Activated T-helper 2 cell treated with anti-CD3 and anti-CD28 coated beads, Interferon-gamma antibody, Interleukin-2, Interleukin-4, amounts not matched to agents 10 μg/mL and 5 μg/mL and 100 μg/mL, durations not matched to agents 14 hours and 24 hours and 36 hours (primary cell): ENCODE measurements at places on chromosomes 3 and 15. TPM values are rescaled to one million over a fixed set of nuclear protein-coding genes. Genes with fewer than 3 reads are reported as not detected.
A peak's percentile ranks its signal among the peaks of the same experiment; 100 is the strongest.

DNA sequence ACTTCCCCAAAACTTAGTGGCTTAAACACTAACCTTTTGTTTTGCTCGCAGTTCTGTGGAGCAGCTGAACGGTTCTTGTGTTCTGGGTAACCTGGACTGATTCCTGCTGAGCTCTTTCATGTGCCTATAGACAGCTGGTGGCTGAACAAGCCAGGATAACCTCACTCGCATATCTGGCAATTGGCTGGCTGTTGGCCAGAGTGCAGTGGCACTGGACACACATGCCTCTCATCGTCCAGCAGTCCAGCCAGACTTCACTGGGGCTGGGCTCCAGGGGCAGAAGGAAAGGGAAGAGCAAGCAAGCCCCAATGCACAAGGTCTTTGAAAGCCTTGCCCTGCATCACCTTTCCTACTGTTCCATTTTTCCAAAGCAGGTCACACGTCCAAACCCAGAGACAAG is 53.6 kb upstream of the GATA2 start:
- DNase-seq: no peak
- no peaks in the 10 kb centered on the region for H3K4me1 ChIP-seq
- no peak overlapping the region for H3K27ac ChIP-seq
- H3K4me3 ChIP-seq: no peak overlapping the region
- H3K36me3 ChIP-seq: no peaks in the 10 kb centered on the region

DNA sequence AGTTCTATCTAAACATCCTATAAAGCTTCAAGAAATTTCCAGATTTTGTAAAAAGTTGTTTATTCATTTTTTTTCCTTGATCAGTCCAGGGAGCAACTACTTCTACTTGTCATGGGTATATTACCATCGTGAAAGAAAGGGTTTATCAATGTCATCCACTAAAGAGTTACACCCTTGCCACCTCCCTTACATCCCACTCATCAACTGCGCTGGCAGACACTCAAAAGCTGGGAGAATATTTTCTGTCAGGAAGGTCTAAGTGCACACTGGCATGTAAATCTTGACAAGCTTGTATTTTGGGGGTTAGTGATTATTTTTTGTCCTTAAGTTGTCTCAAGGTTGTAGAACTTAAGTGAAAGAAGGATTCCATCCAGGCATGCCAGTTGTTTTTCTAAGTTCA is 188.3 kb upstream of the ARL6 start:
- H3K27me3 ChIP-seq: no peaks in the 10 kb centered on the region
- H3K27ac ChIP-seq: no peak overlapping the region
- no peaks in the 10 kb centered on the region for H3K36me3 ChIP-seq
- H3K4me1 ChIP-seq: no peaks in the 10 kb centered on the region
- DNase-seq: no peak

DNA sequence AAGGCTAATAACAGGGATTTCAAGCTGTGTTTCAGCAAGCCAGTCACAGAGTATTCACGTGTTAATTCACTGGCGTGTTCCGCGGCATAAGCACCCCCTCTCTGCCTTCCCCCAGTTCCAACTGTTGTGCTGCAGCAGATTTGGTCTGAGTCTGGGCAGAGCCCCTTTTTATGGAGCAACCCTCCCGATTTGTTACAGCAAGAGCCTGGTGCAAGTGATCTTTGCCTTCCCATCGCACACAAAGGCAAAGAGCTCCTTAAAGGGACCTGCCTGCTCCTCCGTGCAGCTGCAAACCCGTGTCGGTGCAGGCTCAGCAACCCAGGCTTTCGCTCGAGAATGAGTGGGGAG is 170.5 kb downstream of the KCNAB1 start:
- H3K27me3 ChIP-seq: peaks cover 53% of the 10 kb centered on the region
- no peak overlapping the region for H3K4me3 ChIP-seq
- H3K4me1 ChIP-seq: peaks cover 2% of the 10 kb centered on the region
- DNase-seq: no peak

GRCh38 chr15:101055411-101055810 is 136.3 kb downstream of the LRRK1 start:
- no peaks in the 10 kb centered on the region for H3K36me3 ChIP-seq
- H3K4me1 ChIP-seq: no peaks in the 10 kb centered on the region
- no peak overlapping the region for H3K4me3 ChIP-seq
- no peak for DNase-seq

DNA sequence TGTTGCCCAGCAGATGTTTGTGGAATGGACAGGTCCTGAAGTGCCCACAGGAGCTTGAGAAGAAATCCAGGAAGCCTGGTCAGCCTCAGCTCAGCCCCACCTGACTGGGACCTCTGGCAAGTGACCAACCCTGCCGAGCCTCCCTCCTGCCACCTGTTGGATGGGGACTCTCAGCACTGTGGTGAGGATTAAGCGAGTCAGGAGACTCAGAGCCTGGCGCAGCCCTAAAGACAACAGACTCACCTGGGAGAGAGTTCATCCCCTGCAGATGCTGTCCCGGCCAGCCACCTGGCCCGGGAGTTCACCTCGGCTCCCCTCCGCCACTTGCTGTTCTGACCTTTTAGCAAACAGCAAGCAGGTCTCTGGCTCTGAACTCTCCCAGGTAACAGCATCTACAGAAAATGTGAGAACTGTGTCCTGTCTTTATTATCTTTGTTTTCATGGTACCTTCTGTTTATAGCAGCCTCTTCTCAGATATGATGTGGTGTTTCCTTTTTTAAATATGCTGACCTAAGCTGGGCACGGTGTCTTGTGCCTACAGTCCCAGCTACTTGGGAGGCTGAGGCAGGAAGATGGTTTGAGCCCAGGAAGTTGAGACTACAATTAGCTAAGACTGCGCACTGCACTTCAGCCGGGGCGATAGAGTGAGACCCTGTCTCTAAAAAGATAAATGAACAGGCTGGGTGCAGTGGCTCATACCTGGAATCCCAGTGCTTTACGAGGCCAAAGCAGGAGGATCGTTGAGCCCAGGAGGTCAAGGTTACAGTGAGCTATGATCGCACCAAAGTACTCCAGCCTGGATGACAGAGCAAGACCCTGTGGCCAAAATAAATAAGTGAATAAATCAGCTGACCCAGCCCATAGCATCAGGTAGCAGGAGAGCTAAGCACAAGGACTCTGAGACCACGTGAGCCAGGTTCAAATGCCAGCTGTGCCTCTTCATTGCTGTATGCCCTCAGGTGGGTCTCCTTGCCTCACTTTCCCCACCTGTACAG is 32.4 kb upstream of the SLC6A6 start:
- no peak overlapping the region for H3K27ac ChIP-seq
- DNase-seq: no peak
- H3K4me1 ChIP-seq: no peaks in the 10 kb centered on the region
- H3K4me3 ChIP-seq: no peak overlapping the region
- peaks cover 2% of the 10 kb centered on the region for H3K27me3 ChIP-seq
- no peaks in the 10 kb centered on the region for H3K36me3 ChIP-seq

GRCh38 chr15:99507504-99508310 is 58.1 kb upstream of the MEF2A start:
- no peaks in the 10 kb centered on the region for H3K36me3 ChIP-seq
- H3K4me1 ChIP-seq: peaks cover 62% of the 10 kb centered on the region
- no peak for DNase-seq
- no peak overlapping the region for H3K27ac ChIP-seq
- H3K4me3 ChIP-seq: no peak overlapping the region
- no peaks in the 10 kb centered on the region for H3K27me3 ChIP-seq

DNA sequence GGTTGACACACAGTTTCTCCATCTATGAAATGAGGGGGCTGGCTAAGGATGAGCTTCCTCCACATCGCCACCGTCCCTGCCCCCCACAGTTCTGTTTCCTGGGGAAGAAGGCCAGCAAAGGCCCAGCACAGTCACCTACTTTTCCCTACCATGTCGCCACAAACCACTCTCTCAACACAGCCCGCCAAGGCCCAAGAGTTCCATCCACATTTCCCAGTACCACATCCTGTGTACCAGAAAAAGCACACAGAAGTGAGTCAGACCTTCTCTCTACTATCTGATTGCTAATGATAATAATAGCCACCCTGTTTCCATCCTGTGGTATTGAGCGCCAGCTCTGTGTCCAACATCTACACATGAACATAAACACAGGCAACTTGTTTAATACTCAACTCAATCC is 30.3 kb upstream of the C15orf39 start:
- DNase-seq: peak; percentile 55
- no peaks in the 10 kb centered on the region for H3K27me3 ChIP-seq
- H3K4me3 ChIP-seq: peak overlapping the region; percentile 1
- peak overlapping the region; percentile 72 for H3K27ac ChIP-seq
- H3K36me3 ChIP-seq: peaks cover 23% of the 10 kb centered on the region
- peaks cover 60% of the 10 kb centered on the region for H3K4me1 ChIP-seq

DNA sequence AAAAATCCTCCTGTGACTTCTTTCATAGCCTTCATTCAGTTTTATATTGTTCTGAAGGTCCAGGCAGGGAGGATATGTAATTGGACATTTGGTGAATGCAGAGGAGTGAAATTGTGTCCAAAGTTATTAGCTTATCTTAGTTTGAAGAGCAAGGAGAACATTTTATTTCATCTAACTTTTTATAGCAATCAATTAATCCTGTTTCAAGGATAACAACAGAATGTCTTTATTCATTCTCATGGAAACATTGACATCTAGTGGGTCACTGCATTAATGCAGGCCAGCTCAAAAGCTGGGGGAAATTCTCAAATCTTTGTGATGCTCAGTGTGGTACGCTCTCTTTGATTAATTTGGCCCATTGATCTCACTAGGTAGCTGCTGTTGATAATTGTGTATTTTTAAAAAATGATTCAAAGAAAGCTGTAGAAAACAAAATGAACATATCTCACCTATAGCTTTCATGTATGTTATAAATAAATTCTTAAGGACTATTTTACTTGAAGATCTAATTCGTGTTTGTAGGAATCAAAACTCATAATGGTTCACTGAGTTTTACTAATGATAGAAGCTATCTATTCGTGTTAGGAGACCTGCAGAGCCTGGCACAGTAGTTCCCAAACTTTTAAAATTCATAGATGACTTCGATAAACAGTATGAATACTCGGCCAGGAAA is 150.8 kb upstream of the KCNMB2 start:
- no peak for DNase-seq
- H3K36me3 ChIP-seq: no peaks in the 10 kb centered on the region
- no peak overlapping the region for H3K4me3 ChIP-seq

DNA sequence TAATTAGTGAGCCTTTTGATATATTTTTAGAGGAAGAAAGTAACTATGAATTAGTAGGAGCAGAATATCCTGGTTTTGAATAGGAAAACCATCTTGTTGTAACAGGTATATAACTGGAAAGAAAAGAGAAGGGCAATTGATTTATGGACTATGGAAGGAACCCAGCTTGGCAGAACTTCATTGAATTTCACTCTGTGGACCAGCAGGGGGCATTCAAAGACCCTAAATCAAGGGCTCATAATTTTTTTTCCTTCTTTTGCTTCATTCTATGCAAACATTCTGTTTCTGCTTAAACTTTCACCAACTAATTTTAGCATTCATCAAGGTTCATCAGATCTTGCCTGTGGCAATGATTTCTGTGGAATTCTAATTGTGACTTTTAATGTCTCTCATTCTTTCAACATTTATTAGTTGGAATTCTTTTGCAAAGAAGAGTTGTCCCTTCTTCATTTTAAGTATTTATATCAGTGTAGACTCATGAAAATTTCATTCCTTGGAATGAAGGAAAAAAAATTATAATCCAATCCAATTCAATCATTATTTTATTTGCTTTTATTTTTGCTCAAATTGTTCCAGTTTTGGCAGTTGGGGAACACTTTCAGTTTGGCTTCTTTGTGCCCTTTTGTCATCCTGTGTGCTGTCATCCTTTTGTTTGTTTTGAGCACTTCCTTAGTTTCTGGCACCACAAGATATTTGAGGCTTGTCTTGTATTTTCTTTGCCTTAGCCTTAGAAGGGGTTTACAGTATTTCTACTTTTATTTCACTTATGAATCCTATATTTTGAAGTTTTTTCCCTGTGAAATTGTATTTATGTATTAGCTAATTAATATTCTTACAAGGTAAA is 30.4 kb downstream of the NXPE3 start:
- H3K27me3 ChIP-seq: no peaks in the 10 kb centered on the region
- DNase-seq: no peak
- no peak overlapping the region for H3K4me3 ChIP-seq
- peak overlapping the region; percentile 48 for H3K27ac ChIP-seq
- peaks cover 25% of the 10 kb centered on the region for H3K36me3 ChIP-seq

- DNase-seq: peak; percentile 28
- peak overlapping the region; percentile 98 for H3K4me3 ChIP-seq
- H3K27me3 ChIP-seq: no peaks in the 10 kb centered on the region
- peaks cover 41% of the 10 kb centered on the region for H3K36me3 ChIP-seq
- peak overlapping the region; percentile 96 for H3K27ac ChIP-seq
Observed at GRCh38 chr15:43105077-43105736, 631 bp downstream of the UBR1 start.

GRCh38 chr3:182941719-182942118 is 38.6 kb downstream of the DCUN1D1 start:
- peaks cover 33% of the 10 kb centered on the region for H3K36me3 ChIP-seq
- no peak for DNase-seq
- peaks cover 11% of the 10 kb centered on the region for H3K4me1 ChIP-seq
- no peak overlapping the region for H3K4me3 ChIP-seq
- H3K27me3 ChIP-seq: no peaks in the 10 kb centered on the region

CSTA gene
- not detected in 2 replicates for total RNA-seq

PLSCR5 gene
- not detected in 2 replicates for total RNA-seq

IL17RB gene
- 33.3 and 36.1 TPM in 2 replicates for total RNA-seq

ALDH1A3 gene
- total RNA-seq: not detected in 2 replicates
